ENCODE measurements at places on chromosomes 12 and 14.

- no peak for DNase-seq
Measured at GRCh38 chr14:33556382-33557121, 394.3 kb downstream of the EGLN3 start.

GRCh38 chr14:65033181-65033580 lies 46.5 kb downstream of the FNTB start:
- no peak for DNase-seq

DNA sequence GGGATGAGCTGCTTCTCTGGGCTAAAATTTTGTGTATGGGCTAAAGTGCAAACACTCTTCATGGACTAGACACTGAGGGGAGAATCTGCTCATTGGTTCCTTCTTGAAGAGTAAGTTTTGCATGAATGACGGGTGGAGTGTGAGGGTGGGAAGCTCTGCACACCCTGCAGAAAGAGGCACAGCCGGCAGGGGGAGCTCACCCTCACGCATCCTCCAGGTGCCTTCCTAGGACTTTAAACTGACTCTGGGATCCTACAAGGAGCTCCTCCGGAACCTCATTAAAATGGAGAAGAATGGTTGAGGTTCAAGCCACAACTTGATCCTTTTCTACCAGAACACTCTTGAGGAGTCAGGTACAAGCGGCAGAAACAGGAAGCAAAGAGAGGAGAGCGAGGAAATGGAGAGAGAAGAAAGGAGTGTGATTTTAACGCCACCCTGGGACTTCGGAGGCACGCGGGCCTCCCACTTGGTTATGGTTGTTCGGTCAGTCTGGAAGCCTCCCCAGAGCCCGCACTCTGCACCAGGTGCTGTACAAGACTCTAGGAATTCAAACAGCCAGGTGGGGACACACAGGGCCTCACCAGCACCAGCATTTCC lies 87.5 kb downstream of the SETD3 start:
- DNase-seq, result peak; percentile 69

DNA sequence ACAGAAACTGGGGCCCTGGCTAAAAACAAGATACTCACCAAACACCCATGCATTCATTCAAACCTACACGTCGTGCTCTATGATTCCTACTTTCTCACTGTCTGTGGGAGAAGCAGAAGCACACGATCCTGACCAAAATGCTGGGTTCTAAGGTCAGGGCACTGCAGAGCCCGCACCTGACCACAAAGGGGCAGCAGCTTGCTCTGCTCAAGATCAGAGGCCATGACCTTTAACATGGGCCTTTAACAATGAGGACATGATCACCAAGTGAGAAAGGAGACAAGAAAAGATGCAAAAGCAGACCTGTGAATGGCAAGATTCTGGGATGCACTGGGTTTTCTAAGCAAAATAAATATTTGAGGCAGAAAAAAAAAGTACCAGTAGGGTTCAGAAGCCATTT lies 40.1 kb upstream of the VPS33A start:
- no peak for DNase-seq

DNA sequence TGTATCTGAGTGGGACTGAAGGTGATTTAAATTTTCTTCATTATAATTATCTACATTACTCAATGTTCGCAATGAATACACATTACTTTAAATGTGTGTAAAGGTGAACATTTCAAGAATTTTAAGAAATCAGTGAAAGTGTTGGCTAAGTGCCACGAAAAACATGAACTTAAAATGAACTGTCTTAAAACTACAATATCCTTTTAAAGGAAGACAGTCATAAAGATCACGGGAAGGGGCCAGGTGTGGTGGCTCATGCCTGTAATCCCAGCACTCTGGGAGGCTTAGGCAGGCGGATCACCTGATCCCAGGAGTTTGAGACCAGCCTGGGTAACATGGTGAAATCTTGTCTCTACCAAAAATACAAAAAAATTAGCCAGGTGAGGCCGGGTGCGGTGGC lies 11.2 kb downstream of the MOK start:
- no peak for DNase-seq

- no peak for DNase-seq
Measured at GRCh38 chr14:101352567-101352966, 208.7 kb upstream of the DIO3 start.

DNA sequence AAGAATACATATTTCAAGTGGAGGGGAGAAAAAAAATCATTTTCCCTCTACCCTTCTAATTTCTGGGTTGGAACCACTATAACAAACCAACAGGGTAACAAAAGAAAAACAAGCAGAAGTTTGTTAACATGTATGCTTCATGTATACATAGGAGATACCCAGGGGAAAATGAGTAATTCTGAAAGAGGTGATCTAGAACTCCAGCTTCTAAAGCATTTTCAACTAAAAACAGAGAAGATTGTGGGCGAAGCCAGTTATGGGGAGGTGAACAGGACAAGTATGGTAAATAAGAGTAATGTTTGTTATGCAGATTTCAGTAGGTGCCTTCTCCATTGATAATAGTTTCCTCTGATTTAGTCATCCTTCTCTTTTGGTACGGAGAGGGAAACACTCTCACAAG lies 16.7 kb downstream of the FNTB start:
- DNase-seq, result peak; percentile 42

DNA sequence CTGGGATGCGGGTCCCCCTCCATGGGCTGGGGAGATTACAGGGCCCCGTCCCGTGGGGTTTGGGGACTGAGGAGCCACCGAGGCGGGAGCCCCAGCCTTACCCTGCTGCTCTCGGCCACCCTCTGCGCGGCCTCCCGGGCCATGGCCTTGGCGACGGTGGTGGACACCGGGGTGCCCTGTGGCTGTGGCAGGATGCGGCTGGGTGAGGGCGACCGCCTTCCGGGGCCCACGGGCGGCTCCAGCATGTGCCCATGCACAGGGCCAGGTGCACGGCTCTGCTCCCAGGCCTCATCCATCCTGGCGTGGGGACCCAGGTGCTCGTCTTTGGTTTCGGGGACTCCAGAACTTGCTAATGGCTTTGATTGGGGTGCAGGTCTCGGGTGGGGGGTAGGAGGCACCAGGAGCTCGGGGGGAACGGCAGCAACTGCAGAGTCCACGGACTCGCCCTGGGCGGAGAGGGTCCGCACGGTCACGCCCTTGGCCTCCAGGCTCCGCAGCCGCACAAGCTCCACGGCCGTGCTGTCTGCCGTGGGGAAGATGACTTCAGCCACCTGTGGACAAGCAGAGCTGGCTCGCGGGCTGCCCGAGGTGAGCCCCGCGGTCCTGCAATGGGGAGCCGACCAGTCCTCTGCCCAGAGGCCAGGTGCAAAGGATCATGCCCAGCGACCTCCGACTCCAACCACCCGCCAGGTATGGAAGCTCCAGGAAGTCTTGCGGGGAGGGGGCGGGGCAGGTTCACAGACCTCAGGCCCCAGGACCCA lies 99.2 kb downstream of the PIWIL1 start:
- DNase-seq, result no peak

DNA sequence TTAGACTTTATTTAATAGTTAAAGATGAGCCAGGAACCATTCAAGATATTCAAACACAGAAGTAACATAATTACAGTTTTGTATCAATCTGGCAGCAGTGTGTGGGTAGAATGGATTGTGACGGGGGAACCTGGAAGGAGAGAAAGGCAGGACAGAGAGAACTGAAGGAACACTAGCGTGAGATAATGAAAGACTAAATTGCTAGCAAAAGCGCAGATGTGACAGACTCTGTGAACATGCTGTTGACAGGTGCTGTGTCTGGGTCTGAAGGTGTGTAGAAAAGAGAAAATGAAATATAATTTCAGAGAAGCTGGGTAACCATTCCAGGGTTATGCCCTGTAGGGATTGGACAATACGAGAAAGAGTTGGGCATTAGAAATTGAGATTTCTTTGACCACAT lies 372.3 kb downstream of the SYT1 start:
- no peak for DNase-seq

DNA sequence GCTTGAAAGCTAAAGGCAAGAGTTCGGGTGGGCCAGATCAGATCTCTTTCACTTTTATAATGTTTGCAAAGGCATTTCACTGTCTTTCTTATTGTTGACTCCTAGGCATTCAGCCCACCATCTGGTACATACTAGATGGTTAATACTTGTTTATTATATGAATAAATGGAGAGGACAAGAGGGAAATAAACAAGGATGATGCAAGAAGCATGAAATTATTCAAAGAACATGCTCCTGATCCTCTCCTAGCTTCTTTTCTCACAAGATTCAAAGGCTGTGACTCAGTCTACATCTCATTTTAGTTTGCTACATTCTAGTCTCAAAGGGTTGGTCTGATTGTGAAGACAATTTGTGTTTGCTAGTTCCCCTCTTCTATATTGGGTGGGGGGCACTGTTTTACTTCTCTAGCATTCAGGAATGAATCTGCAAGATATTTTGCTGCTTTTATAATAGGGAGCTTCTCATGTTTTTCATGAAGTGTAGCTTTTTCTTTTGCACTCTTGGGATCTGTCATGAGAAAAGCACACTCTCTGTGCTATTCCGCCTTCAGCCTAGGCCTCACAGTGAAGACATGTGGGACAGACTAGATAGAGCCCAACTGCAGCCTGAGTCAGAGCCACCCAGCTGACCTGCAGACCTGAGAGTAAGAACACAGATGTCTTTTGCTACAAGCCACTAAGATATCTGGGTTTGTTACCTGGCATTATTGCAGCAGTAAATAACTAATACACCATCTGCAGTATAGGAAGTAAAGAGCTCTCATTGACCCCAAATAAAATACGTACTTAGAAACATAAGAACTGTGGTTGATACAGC lies 65.7 kb downstream of the PTHLH start:
- DNase-seq, result no peak

- DNase-seq, result no peak
Measured at GRCh38 chr14:103624860-103625259, 4.2 kb upstream of the KLC1 start.

DNA sequence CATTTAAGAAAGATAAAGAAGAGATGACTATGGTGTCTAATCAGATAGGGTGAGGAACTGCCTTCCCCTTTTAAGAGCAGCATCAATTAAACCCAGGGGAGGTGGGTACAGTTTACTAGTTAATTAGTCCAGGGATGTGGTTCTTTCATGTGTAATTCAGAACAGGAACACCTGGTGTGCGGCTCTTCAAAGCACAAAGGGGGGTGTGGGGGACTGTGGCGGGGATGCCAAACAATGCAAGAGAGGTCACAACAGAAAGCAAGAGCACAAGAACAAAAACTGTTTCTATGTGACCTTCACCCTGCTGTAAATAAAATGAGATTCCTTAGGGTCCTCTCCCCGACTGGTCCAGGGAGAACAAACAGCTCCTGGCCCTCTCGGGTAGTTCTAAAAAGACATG lies 183.9 kb upstream of the SOX5 start:
- no peak for DNase-seq

DNA sequence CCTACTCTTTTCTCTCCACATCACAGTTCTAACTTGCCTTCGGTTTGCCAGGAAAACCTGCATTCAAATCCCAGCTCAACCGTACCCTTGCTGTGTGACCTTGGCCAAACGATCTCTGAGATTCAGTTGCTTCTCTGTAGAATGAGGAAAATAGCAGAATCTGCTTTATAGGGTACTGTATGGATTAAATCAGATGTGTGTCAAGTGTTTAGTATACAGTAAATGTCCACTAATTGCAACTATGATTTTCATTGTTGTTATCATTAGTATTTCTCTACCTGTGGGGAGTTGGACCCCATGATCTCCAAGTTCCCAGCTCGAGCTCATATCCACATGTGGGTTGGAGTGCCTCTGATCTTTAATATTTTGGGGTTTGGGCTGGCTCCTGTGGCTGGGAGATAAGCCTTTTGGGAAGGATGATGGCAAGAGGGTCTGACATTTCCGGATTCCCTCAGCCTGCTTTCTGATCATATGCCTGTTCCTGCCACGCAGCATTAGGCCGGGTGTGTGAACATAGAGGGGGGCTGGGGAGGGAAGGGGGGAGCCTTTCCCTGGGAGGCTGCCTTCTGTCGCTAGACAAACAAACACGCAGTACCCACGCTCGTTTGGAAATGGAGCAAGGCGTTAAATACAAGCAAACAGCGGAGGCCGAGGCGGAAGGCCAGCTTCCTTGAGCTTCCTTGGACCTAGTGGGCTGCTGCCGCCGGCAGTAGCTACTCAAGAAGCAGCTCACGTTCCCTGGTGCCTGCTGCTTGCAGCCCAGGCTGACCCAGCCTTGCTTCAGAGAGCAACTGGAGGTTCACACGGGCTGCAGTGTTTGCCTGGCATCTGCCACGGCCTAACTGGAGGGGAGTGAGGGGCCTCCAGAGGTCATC lies 213.5 kb upstream of the LHX5 start:
- no peak for DNase-seq

DNA sequence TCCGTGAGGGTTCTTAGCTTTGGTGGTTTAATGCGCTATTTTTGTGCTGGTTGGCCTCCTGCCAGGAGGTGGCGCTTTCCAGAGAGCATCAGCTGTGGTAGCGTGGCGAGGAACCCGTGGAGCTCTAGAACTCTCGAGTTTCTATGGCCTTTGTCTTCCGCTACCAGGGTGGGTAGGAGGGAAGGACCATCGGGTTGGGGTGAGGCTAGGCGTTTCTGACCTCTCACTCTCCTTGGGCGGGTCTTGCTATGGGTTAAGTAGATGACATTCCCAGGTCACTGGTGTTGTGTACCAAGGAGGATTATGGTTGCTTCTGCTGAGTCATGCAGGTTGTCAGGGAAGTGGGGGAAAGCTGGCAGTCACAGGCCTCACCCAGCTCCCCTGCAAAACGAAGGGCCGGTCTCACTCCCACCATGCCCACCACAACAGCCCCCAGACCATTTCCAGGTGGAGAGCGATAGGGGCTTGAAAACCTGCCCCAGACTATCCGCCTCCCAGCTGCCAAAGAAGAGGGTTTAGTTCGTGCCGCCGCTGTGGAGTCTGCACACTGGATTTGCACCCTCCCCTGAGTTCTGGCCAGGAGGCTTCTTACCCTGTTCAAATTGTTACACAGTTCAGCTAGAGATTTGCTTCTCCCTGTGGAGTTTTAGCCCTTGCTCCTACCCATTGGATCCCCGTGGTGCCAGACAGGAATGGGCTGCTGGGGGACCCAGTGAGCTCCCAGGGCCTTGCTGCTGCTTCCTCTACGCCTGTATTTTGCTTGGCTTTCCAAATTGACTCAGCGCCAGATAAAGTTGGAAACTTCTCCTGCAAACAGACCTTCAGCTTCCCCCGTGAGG lies 21.9 kb downstream of the RNFT2 start:
- DNase-seq, result no peak

DNA sequence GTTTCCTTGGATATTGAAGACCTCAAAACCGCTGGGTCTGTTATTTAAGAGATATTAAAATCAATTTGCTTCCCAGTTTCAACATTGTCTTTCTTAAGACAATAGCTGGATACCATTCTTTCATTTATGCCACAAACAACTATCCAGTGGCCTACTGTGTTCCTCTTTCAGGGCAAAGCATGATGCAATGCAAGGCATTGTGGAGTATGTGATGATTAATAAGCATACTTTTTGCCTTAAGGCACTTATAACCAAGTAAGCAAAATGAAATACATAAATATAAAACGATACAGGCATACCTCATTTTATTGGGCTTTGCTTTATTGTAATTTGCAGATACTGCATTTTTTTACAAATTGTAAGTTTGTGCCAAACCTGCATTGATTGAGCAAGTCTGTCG lies 45.5 kb downstream of the SCN8A start:
- no peak for DNase-seq

- no peak for DNase-seq
Measured at GRCh38 chr12:132881818-132882217, 5.6 kb downstream of the CHFR start.

Data from GM13976 (cell line).